ENCODE measurements at places on chromosomes 5 and 9.
A peak's percentile ranks its signal among the peaks of the same experiment; 100 is the strongest.

DNA sequence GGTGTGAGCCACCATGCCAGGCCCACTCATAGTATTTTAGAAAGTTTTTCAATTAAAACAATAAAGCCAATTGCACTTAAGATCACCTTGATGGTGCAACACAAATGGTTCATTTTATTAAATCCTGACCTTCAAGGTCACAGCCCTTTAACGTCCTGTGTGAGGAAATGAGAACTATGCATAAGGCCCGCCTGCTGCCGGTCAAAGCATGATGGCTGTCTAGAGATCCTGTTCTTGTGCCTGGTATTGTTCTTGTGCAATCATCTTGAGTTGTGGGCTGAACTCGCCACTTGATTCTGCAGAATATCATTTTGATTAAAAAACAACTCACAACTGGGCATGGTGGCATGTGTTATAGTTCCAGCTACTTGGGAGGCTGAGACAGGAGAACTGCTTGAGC lies 43.6 kb upstream of the FBXW11 start:
- DNase-seq, result no peak

DNA sequence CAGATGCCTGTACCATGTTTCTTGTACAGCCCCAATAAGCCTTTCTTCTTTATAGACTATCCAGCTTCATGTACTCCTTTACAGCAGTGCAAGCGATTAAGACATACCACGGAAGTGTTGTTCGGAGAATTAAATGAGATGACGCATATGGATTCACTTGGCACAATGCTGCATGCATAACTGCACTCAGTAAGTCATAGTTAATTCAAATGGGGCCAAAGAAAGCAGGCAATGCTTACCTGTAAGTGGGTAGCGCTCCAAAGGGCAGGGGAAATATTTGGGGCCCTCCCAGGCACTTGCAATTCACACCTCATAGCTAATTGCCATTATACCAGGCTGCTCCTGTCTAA lies 7.7 kb upstream of the ADRA1B start:
- DNase-seq, result no peak

- no peak for DNase-seq
These were observed 201.8 kb upstream of the NMUR2 start for GRCh38 chr5:152606776-152607364.

DNA sequence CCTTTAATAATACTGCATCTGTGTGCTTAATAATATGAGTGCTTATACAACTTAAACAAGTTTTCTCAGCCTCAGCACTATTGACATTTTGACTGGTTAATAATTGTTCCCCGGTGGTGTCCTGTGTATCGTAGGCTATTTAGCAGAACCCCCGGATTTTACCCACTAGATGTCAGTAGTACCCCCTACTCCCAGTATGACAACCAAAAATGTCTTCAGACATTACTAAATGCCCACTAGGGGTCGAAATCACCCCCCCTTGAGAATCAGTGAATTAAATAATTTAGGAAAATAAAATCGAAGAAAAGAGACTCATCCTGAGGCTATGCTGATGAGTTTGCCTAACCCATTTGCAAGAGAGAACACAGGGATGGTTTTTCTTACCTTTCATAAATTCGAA lies 166.3 kb downstream of the ATP10B start:
- DNase-seq, result no peak

DNA sequence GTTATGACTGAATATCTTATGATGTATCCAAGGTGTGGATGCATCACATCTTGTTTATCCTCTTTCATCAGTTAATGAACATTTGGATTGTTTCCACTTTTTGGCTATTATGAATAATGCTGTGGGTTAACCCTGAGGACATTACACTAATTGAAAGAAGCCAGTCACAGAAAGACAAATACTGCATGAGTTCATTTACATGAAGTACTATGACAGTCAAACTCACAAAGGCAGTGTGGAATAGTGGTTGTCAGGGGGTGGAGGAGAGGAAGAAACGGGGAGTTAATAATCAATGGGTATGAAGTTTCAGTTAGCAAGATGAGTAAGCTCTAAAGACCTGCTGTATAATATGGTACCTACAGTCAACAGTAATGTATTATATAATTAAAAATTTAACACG lies 409.4 kb upstream of the CTNND2 start:
- DNase-seq, result no peak

- DNase-seq, result peak; percentile 84
These were observed 121.5 kb upstream of the RAI14 start for GRCh38 chr5:34534523-34535103.

- DNase-seq, result no peak
These were observed 9.9 kb downstream of the ANP32B start for GRCh38 chr9:97993000-97993399.

DNA sequence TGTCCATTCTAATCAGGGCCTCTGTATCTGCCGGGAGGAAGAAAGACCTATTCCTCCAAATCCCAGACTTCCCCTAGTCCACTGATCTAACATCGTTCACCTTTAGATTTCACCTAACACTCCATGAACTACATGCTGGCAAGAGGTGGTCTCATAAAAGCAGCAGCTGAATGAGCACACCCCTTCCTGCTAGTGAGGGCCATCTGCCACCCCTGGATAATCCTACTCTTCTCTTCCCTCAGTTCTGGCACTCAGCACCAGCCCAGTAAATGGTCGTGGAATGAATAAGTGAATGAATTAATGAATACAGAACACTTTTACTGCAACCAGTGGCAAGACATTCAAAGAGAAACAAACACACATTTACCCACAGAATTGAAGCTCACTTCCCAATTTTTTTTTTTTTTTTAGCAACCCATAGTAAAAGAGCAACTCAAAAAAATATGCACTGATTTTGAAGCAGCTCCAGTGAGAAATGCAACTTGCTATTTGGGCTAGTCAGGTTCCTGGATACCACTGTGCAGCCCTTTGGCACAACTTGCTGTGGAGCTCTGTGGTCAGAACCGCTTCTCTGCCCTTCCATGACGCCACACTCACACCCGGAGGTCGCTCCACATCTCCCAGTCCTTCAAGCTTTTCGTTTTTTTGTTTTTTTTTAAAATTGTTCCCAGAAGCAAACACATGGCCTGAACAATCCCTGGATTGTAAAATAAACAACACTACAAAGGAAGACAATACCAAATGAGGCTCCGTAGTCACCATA lies 6.2 kb downstream of the RNF183 start:
- DNase-seq, result no peak

DNA sequence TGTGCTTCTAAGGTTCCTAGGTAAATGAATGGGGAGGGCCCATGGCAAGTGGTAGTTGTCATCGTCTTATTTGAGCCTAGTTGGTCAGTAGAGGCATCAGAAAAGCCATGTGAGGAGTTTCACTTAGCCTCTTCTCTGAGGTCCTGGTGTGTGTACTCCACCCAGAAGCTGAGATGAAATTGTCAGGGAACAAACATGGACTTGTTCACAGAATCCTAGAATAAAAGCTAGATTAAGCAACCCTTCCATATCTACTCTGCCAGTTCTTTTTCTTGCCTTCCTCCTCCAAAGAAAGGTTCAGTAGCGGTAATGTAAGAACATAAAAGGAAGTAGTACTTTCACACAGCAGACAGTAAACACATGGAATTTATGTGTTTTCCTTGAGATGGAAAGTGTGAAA lies 70.4 kb downstream of the ARHGAP26 start:
- no peak for DNase-seq

DNA sequence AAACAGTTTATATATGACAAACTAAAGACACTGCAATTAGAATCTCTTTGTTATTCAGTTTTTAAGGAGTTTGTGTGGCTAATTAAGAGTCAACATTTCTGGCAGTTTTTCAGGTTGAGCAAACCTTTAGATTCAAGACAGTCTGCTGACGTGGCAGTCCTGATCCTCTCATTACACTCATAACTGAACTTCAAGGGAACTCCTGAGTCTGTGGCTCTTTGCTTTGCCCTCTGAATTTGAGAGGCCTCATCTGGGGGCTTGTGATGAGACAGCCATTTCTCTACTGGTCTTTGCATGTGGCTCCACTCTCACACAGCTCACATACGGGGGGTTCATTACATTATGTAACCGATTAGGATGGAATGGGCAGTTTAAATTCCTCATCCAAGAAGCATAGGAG lies 182.9 kb upstream of the MEF2C start:
- DNase-seq, result no peak

DNA sequence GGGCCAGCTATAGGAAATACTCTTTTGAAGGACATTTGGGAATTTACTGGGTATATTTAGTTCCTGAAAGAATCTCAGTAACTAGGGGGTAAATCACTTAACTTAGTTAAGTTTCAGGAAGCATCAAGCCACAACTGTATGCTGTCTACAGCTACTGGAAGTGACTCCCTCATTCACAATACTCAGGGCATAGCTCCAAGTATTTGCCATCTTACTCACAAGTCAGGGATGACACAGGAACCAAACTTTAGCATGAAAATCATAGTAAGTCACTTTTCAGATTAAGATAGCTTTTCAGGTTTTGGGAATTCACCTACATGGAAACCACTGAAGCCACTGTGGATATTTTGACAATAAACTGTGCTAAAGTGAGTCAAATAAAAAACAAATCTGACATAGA lies 242.4 kb upstream of the ATP10B start:
- no peak for DNase-seq

- DNase-seq, result no peak
These were observed 5.2 kb upstream of the CTNND2 start for GRCh38 chr5:11909471-11909870.

DNA sequence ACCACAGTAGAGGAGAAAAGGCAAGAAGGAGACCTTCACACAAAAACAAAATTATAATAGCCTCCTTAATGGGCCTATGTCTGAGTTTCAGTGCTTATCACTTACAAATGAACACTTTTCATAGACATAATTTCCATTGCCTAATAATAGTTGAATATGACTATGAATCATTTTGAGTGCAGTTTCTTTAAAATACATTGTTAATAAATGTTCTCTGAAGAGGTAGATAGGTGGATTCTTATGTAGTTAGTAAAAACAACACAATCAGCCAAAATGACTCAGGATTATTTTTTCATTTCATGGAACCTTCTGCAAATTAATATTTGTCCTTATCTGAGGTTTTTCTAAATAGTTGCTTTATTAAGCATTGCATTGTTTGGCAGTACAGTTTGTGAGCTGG lies 45.6 kb downstream of the DAPK1 start:
- no peak for DNase-seq

DNA sequence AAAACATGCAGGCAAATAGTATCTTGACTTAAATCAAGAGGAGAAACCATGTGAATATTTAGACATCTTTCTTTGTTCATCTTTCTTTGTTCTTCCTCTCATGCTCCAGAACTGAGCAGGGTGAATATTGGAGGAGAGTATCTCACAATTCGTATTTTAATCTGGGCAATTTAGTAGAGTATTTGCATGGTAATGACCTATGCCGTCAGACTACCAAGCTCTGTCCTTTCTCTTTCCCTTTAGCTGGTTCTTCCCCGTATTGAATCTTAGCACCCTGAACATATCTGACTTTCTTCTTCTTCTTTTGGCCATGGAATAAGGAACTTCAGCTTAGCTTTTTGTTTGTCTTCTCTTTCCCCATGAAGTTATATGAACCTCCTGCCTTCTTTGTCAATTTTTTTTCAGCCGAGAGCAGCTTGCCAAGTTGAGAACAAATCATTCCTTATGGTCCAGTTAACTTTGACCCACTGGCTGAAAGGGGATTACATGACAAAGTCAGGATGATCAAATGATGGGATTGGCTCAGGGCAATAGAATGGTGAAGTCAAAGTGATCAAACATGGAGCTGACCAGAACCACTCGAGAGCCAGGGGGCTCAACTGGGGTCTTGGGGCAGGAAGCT lies 95.8 kb downstream of the DAPK1 start:
- no peak for DNase-seq

GRCh38 chr9:105391288-105391687 lies 56.5 kb upstream of the FSD1L start:
- no peak for DNase-seq

DNA sequence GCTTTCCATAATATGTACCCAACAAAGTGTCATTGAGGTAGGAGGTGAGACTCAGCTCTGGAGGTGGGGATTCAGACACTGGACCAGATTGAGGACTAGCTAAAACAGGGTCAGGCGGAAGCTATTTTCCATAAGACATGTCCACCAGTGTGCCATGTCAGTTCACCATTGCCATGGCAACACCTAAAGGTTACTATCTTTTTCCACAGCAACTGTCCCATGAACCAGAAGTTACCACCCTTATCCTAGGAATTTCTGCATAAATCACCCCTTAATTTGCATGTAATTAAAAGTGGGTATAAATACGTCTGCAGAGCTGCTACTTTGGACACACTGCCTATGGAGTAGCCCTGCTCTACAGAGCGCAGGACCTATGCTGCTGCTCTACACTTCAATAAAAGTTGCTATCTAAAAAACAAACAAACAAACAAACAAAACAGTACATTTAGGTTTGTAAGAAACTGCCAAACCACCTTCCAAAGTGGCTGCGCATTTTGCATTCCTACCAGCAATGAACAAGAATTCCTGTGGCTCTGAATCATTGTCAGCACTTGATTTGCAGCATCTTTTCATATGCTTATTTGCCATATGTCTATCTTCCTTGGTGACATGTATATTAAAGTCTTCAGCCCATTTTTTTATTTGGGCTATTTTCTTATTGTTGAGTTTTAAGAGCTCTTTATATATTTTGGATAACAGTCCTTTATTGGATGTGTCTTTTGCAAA lies 18.0 kb upstream of the TRIM32 start:
- no peak for DNase-seq

DNA sequence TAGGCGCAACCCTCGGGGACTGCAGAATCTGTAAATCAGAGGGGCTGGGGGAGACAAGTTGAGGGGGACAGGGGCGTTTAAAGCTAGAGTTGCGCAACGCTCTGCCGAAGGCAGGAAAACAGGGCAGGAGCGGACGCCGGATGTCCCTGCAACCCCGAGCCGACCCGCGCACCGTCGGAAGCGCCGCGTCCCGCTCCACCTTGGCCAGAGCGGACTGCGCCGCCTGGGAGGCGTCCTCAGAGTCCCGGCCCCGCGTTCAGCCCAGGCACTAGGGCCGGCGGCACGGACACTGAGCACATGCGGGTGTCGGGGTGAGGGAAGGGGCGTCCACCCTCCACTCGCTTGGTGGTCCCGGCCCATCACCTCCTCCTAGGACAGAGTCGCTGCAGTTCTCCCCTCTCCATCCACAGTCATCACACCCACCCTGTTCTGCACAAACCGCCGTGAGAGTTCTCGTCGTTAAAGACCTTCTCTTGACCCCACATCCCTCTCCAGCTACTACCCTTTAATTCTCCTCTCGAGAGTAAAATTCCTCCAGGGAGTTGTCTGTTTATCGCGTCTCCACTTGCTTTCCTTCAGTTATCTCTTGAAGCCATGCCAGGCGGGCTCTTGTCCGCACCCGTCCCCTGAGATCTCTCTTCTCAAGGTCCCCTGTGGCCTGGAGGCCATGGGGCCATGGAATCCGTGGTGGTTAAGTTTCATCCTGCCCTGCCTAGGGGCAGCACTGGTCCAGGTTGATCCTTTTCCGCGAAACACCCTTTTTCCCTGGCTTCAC lies 796 bp upstream of the PDLIM7 start:
- no peak for DNase-seq

DNA sequence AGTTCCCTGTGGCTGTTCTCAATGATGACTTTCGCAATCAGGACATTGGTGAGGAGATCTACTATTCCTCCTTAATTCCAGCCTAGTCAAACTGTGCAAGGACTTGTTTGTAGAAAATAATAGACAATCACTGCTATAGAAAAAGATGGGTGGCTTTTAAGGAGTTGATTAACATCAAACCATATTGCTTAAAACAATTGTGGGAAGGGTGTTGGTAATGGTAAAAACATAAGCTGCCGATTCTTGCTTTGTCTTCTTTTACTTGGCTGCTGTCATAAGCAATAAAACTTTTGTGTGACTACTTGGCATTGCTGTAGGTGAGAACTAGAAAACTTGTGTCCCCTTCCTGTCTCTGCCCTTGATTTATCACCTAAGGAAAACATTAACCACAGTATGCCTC lies 561.2 kb upstream of the SEMA6A start:
- no peak for DNase-seq

All from brain microvascular endothelial cell (primary cell).